GM12892 (cell line): ENCODE measurements at places on chromosomes 5 and 9.

DNA sequence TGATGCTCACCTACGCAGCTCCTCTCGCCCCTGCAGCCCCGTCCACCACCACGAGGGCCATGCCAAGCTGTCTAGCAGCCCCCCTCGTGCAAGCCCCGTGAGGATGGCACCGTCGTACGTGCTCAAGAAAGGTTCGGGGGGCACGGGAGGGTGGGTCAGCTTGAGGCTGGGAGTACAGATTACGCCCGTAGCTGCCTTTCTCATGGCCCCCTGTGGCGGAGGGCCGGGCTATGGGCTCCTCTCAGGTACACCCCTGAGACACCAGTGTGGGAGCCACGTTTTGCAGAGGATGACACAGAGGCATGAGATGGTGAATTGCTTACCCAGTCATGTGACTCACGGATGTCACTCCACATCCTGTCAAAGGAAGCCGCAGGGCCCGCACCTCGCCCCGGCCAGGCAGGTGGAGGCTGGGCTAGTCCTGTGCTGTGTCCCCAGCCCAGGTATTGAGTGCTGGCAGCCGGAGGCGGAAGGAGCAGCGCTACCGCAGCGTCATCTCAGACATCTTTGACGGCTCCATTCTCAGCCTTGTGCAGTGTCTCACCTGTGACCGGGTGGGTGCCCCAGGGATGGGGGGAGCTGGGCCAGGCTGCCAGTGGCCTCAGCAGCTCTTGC, 33.7 kb downstream of the USP20 start:
- no peak for DNase-seq

GRCh38 chr9:112434487-112434886, 52.1 kb upstream of the KIAA1958 start:
- DNase-seq: no peak

DNA sequence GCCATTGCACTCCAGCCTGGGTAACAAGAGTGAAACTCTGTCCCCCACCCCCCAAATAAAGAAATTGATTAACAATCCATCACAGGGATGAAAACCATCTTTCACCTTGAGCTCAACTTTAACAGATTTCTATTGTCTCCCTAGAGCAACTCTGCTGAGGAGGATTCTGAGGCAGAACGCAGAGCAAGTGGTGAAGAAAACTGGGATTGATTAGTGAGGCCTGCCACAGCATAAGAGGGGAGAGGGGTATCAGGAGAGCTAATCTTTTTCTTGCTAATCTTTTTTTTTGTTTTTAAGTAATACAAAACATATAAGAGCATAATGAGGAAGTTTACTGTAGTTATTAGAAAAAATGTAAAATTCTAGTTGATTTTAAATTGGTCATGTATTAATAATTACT, 8.9 kb downstream of the TXNDC8 start:
- DNase-seq: no peak

DNA sequence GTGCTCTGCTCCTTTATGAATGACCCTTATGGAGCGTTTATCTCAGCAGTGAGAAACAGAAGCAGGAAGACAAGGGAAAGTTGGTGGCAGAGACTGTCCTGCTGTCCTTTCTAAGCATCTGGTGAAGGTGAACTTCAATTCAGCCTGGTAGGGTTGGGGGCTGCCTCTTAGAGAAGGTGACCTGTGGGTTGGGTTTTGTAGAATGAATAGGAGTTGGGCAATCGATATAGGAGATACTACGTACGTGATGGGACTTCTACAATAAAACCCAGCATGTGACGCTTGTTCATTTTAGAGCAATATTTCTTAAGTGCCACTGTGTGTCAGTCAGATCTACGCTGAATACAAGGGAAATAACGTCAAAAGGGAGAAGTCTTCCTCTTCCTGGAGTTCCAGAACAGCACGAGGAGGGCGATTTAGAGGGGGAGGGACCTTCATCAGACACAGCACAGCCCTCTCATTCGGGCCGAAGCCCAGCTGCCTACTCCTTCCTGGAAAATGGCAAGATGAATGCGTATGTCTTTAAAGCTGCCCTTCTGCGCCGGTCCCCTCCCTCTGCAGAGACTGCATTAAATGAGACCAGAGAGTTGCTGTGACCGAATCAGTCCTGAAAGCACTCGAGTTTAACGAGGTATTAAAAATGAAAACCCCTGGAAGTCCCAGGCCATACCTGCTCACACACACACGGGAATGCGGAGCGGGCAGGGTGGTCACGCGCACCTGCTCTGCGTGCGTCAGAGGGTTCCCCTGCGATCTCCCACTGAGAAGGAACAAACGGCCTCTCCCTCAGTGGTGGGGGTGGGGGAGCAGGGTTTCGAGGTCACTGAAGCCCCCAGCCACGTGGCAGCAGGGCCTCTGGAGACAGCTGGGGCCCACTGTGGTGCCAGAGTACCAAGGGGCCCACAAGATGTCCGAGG, 85.3 kb upstream of the SARDH start:
- peak; percentile 50 for DNase-seq

- no peak for DNase-seq
Measured at GRCh38 chr5:44574678-44575077, 185.5 kb upstream of the FGF10 start.

DNA sequence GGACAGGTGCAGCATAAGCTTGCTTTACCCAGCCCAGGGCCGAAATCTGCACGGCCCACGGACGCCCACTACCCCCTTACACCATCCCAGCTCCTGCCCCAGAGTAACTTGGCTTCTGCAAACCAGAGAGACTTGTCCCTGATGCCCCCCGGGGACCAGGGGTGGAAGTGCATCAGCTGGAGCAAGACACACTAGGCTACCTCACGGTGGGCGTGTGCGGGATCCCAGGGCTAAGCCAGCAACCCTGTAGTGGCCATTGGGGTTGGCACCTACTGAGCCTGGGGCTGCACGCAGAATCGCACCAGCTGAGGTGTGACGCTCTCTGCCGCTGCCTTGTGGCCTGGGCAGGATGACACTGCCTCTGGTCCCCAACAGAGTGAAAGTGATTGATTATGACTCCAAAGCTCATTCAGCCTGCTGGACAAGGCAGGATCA, 6.1 kb upstream of the ZNF79 start:
- DNase-seq: peak; percentile 45

DNA sequence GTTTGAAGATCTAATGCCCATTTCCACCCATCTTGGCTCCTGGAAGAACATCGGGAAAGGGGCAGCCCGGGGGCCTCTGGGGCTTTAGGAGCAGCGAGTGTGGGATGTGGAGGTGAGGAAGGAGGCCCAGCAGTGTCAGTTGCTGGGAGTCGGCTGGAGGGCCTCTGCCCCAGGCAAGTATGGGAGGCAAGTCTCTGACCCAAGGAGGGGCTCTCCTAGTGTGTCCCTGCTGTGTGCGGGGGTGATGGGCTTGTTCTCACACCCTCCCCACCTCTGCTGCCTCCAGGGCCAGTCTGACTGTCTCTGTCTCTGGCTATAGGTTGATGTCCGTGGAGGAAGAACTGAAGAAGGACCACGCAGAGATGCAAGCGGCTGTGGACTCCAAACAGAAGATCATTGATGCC, 129.7 kb downstream of the DAB2IP start:
- DNase-seq: no peak

GRCh38 chr9:122954253-122954691, 13.5 kb downstream of the RABGAP1 start:
- DNase-seq: no peak

DNA sequence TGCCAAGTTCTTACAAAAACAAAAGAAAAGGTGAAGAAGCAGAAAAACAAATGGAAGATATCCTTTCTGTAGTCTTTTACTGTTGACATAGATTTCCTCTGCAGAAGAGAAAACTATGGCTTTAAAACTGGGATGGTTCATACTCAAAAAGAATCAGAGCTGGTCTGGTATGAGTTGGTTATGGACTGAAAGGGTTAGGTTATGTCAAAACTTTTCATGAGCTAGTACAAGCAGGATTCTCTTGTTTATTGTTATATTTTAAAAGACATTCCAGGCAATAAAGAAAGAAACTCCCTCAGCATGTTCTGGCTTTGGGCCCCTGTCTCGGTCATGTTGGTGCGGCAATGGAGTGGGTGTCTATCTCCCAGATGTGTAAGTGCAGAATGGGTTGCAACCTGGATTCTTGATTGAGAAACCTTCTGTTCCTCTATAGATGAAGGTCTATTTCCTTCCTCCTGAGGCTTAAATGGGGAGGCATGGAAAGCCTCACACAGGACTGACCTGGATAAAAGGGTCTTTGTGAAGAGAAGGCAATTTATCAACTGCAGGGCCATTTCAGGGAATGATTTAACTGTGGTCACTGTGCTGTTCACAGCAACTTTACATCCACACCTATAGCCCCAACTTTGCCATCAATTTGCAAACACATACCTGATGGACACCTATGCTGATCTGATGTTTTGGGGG, 209.6 kb upstream of the TNC start:
- no peak for DNase-seq

GRCh38 chr5:72126796-72127195, 19.5 kb downstream of the MAP1B start:
- DNase-seq: no peak

DNA sequence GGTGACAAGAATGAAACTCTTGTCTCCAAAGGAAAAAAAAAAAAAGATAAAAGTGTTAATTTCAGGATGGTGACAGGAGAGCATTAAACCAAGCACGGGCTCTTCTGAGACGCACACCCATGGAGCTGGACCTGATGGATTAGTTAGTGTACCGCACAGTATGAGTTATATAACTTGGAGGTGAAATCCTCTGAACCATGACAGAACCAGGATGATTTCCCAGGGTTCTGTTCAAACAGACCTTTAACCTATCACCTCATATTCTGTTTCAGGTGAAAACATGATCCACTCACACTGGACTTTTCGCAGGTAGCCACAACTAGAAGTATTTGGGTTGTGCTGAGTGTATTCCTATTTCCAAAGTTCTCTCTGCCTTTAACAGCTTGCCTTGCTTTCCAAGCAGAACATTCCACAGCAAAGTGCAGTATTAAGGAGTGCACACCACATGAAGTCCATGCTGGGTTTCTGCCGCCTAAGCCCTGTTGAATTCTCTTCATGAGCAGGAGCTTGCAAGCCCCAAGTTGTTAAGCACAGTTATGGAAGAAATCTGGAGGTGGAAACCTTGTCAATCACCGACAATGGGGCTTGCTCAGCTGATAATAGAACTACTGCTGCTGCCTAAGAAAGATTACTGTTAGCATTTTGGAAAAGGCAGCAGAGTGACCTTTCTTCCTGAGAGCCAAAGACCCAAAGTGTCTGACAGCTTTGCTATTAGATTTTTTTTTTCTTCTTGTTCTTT, 461.7 kb downstream of the TLE1 start:
- no peak for DNase-seq

GRCh38 chr9:75500479-75500878, 390.0 kb upstream of the PCSK5 start:
- no peak for DNase-seq
